Ovary (tissue), 10 donors: ENCODE measurements at places on chromosomes 5 and 9. TPM values are rescaled to one million over a fixed set of nuclear protein-coding genes. Genes with fewer than 3 reads are reported as not detected.
A peak's percentile ranks its signal among the peaks of the same experiment; 100 is the strongest.

- H3K36me3 ChIP-seq = no peaks in the 10 kb centered on the region
- no peaks in the 10 kb centered on the region for H3K4me1 ChIP-seq
- no peak overlapping the region for H3K27ac ChIP-seq
- H3K4me3 ChIP-seq = no peak overlapping the region
- no peak for DNase-seq
- H3K27me3 ChIP-seq = no peaks in the 10 kb centered on the region
These were observed 33.6 kb downstream of the FYB1 start for GRCh38 chr5:39185761-39186160.

DNA sequence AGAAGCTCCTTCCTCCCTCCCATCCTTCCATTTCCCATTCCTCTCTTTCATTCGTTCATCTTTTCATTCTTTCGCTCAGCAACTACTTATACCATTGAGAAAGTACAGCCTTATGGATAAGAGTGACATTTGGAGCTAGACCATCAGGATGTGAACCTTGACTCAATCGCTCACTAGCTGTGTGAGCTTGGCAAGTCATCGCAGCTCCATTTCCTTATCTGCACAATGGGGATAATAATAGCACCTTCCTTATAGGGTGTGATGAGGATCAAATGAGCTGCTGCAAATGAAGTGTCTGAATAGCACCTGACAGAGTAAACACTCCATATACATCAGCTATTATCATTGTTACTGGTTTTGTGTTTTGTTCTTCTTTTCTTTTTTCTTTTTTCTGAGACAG, 28.1 kb upstream of the SYNPO start:
- H3K4me1 ChIP-seq = peaks cover 36% of the 10 kb centered on the region
- no peaks in the 10 kb centered on the region for H3K36me3 ChIP-seq
- H3K27ac ChIP-seq = no peak overlapping the region
- no peak overlapping the region for H3K4me3 ChIP-seq

DNA sequence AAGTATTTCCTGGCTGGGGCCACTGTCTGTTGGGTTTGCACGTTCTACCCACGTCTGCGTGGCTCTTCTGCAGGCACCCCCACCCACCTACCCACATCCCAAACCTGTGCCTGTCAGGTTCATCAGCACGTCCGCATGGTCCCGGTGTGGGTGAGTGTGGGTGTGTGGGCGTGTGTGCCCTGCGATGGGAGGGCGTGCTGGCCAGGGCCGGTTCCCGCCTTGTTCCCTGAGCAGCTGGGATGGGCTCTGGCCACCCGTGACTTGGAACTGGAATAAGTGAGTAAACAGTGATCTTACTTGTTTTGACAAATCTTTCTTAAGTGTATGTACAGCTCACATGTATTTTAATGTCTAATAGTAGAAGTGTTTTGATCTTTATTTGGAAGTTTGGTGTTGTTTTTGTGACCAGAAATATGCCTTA, 20.4 kb downstream of the ERGIC1 start:
- peaks cover 31% of the 10 kb centered on the region for H3K4me1 ChIP-seq
- no peaks in the 10 kb centered on the region for H3K27me3 ChIP-seq
- H3K4me3 ChIP-seq = no peak overlapping the region
- DNase-seq = peak; percentile 76

DNA sequence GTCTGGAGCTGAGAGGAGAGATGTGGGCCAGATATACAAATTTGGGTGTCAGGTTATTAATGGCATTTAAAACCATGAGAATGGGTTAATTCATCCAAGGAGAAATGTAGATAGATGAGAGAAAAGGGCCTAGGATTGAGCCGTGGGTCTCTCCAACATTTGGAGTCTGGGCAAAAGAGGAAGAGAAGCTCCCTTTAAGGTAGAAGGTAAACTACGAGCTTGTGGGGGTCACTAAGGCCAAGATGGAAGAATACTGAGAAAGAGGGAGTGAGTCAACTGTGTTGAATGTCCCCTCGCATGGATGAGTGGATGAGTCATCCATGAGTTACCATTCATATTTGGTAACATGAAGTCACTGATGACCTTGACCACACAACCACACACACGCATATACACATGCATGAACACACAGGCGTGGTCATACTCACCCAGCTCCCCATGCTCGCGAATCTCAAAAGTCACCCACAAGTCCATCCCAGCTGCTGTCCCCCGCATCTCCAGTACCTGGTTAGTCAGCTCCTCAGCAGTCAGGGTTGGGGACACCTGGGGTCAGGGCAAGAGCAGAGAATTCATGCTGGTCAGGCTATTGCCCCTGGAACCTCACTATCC, 6.8 kb upstream of the FCHSD1 start:
- DNase-seq = no peak
- H3K4me1 ChIP-seq = no peaks in the 10 kb centered on the region
- H3K27me3 ChIP-seq = no peaks in the 10 kb centered on the region
- no peak overlapping the region for H3K4me3 ChIP-seq
- H3K27ac ChIP-seq = no peak overlapping the region

GRCh38 chr5:116449458-116449857, 125.2 kb downstream of the SEMA6A start:
- H3K4me1 ChIP-seq = no peaks in the 10 kb centered on the region
- no peaks in the 10 kb centered on the region for H3K27me3 ChIP-seq
- no peaks in the 10 kb centered on the region for H3K36me3 ChIP-seq
- H3K4me3 ChIP-seq = no peak overlapping the region
- H3K27ac ChIP-seq = no peak overlapping the region
- no peak for DNase-seq

Gene DMRT3
- polyA plus RNA-seq = 0.17 TPM

Gene ARRDC3
- polyA plus RNA-seq = 30.2 TPM

Gene HEMGN
- polyA plus RNA-seq = not detected
